ENCODE measurements at places on chromosomes 2 and 18.

- no peak for DNase-seq
Observed at GRCh38 chr18:46700066-46700824, 43.2 kb upstream of the LOXHD1 start.

DNA sequence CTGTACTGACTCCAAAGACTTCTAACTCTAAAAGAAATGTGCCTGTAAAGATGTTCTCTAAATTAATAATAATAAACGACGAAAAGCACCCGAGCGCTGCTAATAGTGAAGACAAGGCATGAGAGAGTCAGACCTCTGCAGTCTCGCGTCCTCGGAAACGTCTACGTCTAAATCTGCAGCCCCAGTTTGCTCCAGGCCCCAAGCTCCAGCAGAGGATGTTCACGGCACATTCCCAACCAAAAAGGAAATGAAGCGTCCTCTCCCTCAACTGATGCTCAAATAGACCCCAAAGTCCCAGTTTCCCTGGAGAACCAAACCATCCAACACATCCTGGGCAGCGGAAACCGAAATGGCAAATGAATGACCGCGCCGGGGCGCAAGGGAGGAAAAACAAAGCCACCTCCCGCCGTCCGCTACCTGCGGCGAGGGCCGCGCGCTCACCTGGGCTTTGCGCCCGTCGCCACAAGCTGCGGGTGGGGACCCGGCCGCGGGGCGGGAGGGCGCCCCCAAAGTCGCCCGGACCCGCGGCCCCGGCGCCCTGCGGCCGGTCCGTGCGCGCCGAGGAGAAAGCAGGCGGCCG is 47.1 kb upstream of the CCDC150 start:
- DNase-seq, result peak; percentile 1

GRCh38 chr2:181621779-181622490 is 35.0 kb downstream of the CERKL start:
- DNase-seq, result no peak

DNA sequence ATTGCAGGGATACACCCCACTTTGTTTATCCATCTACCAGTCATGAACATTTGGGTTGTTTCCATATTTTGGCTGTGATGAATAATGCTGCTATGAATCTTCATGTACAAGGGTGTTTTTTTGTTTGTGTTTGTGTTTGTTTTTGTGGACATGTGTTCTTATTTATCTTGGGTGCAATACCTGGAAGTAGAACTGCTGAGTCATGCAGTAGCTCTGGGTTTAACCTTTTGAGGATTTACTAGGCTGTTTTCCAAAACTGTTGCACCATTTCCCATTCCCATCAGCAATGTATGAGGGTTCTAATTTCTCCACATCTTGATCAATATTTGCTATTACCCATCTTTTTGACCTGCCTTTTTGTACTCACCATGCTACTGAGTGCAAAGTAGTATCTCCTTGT is 140.0 kb upstream of the CYP1B1 start:
- DNase-seq, result no peak

- no peak for DNase-seq
Observed at GRCh38 chr2:233063976-233064411, 3.9 kb downstream of the INPP5D start.

- no peak for DNase-seq
Observed at GRCh38 chr2:47259829-47260228, 104.7 kb upstream of the STPG4 start.

DNA sequence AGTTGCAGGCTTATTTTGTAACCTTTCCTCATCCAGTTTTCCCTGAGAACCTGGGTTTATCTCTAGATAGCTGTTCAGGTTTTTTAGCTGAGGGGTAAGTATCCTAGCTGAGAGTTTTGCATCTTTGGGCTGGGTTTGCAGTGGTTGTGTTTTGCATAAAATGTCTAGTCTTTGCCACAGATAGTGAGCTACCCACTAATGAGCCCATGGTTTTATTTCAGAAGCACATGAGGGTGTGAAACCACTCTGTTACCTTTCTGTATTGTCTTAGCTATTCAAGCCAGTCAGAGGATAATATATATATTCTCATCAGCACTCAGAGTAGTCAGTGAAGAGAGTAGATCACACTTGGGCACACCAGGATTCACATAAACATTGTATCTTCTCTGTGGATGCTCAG is 24.6 kb upstream of the TXNDC2 start:
- no peak for DNase-seq

DNA sequence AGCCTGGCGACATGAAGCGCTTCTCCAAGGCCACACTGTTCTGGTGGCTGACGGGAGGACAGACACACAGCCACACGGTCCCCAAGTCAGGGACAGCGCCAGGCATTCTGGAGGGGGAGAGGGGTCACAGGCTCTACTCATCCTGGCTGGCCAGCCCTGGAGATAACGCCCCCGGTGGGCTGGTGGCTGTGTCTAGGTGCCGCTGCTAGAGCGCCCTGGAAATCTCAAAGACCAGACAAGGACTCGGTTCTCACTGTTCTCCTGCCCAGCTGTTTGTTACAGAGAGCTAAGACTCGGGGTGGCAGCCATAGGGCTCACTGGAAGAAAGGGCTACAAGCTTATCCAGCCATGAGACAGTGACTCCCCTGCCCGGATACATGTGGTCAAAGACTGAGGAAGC is 72.0 kb downstream of the KCNF1 start:
- no peak for DNase-seq

DNA sequence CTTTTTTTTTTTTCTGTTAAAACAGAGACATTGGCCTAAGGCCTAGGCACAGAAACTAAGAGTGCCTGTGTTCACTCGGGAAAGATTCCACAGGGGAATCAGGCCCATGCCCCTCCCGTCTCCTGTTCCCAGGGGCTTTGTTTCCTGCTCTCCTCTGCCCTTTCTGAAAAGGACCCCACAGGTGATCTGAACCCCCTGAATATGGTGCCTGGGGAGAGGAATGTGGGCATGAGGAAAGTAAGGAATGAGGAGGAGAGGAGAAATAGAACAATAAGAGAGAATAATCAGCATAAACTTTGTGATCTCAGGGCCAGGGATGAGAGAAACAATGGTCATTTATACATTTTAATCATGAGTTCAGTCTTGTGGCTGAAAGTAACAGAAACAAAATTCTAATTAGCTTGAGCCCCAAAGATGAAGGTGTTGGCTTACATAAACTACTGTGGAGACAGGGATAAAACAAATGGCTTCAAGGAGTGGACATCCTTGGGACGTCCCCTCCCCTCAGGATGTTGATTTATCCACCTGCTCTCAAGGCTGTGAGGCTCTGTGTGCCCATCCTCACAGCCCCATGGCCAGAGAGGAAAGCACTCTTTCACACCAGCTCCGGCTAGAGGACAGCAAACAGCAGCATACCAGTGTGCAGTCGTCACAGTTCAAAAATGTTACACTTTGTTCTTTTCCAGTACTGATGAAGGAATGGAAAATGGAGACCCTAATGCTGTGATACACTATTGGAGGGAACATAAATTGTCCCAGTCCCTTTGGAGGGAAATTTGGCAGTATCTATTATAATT is 46.4 kb upstream of the MRPL33 start:
- no peak for DNase-seq

- no peak for DNase-seq
Observed at GRCh38 chr2:126810001-126810400, 88.7 kb upstream of the TEX51 start.

Measured in stimulated activated CD4-positive, alpha-beta T cell treated with anti-CD3 and anti-CD28 coated beads, Interleukin-1b, Interleukin-23, amount 100 ng/mL, for 4 hours (primary cell).